ENCODE measurements at places on chromosomes 7 and 10.

DNA sequence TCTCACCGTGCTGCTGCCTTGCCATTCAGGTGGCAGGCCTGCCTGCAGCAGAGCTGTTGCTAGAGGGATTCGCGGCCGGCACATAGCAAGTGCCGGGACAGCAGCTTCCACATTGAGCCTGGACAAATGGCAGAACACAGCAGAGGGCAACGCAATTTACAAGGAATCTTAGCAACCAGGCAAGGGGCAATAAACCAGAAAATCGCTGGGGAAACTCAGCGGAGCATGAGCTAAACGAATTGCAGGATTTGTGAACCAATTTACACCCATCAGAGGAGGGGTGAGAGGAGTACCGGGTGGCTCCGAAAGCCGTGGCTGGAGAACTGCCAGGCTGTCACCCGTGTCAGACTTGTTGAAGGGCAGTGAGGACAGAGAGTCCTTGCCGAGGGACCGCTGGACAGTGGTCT lies 58.6 kb upstream of the LOXL4 start:
- no peak for DNase-seq

GRCh38 chr10:13489035-13489599 lies 39.7 kb downstream of the BEND7 start:
- no peak for DNase-seq

- DNase-seq, result no peak
These were observed 159.5 kb downstream of the DNAH11 start for GRCh38 chr7:21702303-21702702.

- no peak for DNase-seq
These were observed 6.9 kb upstream of the GOLGA7B start for GRCh38 chr10:97842656-97843280.

DNA sequence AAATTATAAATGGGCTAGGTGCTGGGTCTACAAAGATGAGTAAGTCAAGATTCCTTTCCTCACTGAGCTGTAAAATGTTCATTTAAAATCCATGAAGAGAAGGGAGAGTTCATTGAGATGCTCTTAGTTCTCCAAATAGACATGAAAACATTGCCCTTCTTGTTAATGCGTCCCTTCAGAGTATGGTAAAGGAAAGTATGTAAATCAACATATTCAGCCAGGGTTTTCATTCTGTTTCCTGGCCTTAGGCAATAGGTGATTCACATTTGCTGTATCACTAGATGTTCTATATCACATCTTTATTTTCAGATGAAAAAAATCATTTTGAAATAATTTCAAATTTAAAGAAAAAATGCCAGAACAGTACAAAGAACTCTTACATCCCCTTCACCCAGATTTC lies 5.4 kb downstream of the ANKIB1 start:
- no peak for DNase-seq

DNA sequence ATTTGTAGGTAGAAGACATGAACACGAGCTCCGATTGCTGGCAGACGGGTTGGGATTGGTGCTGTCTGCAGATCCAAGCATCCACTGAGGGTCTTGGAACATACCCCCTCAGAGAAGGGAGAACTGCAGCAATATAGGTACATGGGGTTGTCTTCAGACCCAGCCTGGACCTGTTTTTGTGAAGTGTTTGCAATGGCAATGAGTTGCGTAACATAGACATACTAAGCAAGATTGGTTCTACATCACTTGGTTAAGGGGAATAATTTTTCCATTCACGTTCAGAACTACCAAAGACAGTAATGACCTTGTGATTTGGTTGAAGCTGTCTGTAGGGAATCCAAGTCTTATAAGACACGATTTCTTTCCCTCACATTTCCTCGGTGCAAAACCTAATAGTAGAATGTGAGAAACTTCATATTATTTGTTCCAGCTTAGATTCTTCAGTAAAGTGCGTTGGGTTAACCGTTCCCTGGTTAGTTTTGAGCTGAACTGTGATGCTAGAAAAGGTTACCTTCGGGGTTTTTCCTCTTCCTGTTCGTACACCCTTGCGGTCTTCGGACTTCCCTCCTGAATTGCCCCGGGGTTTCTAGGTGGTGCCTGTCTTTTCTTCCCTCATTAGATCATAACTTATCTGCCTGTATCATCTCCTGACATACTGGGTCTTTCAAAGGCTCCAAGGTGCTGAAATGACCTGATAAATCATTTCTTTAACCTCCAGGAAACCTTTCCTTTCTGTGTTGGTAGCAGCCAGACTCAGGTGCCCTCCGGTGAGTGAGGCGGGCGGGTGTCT lies 14.4 kb downstream of the PROSER2 start:
- DNase-seq, result no peak

DNA sequence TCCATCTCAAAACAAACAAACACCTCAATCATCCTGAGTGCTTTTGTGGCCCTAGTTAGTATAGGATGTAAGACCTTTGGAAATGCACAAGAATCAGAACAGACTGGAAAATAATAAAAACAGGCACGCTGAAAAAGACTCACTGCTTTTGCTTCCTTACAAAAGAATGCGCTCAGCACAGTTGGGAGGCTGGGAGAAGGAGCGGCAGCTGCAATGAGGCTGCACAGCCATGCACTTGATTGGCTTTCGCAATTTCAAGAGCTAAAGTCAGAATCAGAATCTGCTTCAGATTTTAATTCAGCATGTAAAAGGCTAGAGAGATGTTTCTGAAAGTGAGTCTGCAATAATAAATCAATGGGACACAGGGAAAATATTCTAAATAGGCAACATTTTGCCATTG lies 97.2 kb downstream of the FRMD4A start:
- no peak for DNase-seq

DNA sequence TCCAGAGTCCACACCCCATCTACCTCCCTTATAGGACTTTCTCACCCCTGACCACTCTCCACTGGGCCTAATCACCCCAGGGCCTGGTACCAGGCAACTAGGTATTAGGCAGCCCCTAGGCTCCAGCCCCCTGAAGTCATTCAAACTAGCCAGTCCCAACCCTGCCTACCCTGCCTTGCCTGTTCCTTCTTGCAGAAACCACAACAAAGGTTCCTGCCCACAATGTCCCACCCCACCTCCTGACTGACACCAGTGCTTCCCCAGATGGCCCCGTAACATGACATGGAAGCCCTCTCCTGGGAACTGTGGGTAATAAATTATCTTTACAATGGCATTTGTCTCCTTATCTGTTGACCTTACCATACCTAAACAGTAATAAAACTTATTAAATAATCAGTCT lies 100.6 kb upstream of the PDE1C start:
- DNase-seq, result no peak

- DNase-seq, result no peak
These were observed 148.6 kb downstream of the SUGCT start for GRCh38 chr7:40283391-40283790.

GRCh38 chr10:100823194-100823593 lies 77.8 kb downstream of the PAX2 start:
- DNase-seq, result no peak

DNA sequence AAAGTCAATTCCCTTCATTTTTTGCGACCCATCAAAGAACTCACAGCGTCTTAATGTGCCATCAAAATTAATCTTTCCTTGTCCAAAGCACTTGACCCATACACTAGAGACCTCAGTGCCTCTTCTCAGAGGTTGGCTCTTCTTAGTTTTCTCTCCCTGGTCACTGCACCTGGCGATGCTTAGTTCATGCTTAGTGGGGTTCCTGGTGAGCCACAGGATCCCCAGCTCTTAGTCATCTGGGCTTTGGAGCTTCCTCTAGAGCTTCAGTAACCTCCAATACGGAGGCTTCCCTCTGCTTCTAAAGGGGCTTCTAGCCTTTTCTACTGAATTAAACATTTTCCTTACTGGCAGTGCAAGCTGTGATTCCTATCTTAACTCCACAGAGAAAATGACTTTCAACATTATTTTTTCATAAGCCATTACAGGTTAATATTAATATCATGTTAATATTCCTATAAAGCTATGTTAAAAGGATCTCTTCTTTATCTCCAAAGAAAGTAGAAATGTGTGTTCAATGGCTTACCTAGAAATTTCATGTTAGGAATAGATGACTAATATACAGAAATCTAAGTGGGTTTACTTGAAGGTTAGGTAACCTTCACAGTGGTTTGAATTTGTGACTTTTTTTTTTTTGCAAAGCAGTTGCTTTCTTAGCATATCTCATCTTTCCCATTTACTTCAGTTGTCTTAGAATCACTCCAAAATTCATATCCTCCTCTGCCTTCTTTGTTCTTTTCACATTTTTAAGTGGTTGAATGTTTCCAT lies 295.2 kb downstream of the CAMK1D start:
- no peak for DNase-seq

DNA sequence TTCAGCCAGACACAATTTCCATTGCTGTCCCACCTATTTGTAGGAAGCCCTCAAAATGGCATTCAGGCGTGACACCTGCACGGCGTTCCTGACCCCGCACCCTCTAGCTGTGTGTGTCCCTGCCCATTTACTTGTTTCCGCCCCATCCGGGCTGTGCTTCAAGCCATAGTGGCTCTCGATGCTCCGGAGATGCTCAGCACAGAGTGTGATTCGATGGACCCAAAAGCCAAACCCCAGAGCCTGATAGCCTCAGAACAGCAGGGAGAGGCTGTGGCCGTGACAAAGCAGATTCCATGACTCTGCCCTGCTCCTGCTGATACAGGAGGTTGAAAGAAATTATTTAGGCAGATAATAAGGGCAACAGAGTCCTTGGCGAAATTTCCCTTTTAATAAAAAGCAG lies 13.4 kb downstream of the BUD31 start:
- no peak for DNase-seq

- DNase-seq, result no peak
These were observed 443.7 kb upstream of the GRM3 start for GRCh38 chr7:86199881-86200614.

DNA sequence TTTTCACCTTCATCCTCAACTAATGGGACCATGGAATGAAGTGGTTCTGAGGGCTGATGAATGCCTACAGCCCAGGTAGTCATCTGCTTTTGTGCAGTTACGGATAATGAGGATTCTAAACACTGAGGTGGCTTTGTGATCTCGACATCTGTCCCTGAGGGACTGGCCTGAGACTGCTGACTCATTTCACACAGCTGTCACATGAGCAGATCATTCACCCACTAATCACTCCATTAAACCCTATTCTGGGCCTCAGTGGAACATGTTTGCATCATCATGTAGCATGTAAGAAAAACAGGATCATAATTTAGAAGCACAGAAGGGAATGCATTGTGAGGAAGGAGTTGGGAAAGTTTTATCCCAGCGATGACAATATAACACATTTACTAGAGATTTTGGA lies 79.4 kb upstream of the FEZF1 start:
- DNase-seq, result no peak

DNA sequence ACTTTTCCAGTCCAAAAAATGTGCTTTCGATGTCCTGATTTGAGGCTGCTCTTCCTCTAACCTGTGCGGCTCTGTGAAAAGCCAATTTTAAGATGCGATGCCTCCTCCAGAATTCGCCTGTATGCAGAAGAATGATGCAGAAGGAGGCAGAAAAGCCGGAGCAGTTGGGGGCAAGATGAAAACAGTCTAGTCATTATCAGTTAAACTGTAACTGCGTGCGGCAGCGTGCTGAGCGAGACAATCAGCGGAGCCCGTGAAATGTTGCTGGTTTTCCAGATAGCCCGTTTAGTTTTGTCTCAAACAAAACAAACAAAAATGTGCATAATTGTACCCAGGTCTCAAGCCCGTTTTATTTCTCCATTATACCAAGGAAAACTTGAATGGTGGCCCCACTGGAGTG lies 137.0 kb upstream of the FGFR2 start:
- DNase-seq, result no peak

- no peak for DNase-seq
These were observed 11.2 kb upstream of the ARPC1B start for GRCh38 chr7:99363286-99363685.
